Osteoblast (primary cell): ENCODE measurements at places on chromosomes 12 and 14. TPM values are rescaled to one million over a fixed set of nuclear protein-coding genes. Genes with fewer than 3 reads are reported as not detected.
A peak's percentile ranks its signal among the peaks of the same experiment; 100 is the strongest.

GRCh38 chr14:102255401-102256190 is 49.4 kb downstream of the MOK start:
- peak; percentile 83 for DNase-seq

DNA sequence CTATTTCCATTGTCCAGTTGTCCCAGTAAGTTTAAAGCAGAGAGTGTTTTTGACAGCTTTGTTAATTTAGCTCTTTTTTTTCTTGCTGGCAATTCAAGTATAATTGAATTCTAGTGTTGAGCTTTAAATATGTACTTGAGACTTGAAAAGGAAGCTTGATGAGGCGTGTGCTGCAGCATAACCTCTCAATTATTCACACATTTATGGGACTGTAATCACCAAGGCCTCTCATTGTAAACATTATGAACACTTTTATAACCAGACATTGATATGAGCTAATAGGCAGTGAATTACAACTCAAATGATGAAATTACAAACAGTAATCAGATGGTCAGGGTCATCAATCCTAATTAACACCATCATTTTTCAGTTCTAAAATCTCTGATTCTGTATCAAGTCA is 378.0 kb upstream of the DDHD1 start:
- no peak for DNase-seq

GRCh38 chr12:56601503-56601902 is 28.6 kb downstream of the BAZ2A start:
- DNase-seq, result no peak

GRCh38 chr12:1917172-1918070 is 1.0 kb downstream of the CACNA2D4 start:
- DNase-seq, result peak; percentile 49

DNA sequence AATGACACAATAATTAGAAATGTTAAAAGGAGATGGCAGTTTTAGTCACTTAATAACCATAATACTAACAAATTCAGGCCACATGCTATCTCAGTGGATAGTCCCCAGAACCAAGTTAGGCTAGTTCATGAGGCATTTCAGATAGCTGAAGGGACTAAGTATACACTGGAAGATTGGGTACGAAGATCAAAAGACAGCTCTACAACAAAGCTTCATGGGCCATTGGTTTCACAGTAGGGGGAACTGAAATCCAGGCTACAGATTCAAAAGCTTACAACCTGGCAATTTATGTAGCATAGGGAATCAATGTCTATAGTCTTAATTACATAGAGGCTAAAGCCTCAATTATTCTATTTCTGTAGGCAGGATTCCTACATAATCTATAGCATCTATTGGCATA is 343.0 kb downstream of the RGS6 start:
- no peak for DNase-seq

DNA sequence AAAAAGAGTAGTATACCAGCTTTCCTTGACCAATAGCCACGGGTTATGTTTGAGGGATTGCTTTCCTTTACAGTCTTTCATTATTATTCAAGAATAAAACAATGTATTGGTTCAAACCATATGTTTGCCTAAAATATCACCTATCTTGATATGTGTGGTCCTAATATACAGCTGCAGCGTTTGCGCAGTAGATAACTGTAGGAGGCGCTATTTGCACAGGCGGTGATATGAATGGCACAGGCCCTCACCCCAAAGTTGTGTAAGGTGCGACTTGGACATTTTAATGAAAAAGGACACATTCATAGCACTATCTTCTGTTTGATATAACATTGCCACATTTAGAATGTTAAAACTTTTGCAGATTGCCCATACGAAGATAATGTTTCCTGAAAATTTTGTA is 298.4 kb downstream of the TRHDE start:
- DNase-seq, result no peak

DNA sequence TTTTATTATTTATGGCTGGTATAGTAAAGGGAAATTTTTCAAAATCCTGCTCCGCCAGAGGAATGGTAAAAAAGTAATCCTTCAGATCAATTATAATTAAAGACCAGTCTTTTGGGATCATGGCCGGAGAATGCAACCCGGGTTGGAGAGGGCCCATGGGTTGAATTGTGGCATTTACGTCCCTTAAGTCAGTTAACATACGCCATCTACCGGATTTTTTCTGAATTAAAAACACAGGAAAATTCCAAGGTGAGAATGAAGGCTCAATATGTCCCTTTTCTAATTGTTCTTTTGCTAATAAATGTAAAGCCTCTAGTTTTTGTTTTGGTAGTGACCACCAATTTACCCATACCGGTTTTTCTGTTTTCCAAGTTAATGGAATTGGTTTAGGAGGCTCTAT is 602.8 kb downstream of the ALG10 start:
- no peak for DNase-seq

GRCh38 chr14:36905272-36905888 is 243.7 kb downstream of the PAX9 start:
- DNase-seq, result no peak

GRCh38 chr12:111434680-111435338 is 29.1 kb downstream of the SH2B3 start:
- peak; percentile 76 for DNase-seq

The MYRFL gene
- total RNA-seq, result not detected in 2 replicates

The RNASE3 gene
- total RNA-seq, result not detected in 2 replicates

The ENDOU gene
- not detected in 2 replicates for total RNA-seq

The PDZRN4 gene
- total RNA-seq, result not detected in 2 replicates

The KLRF1 gene
- total RNA-seq, result not detected in 2 replicates

The CFAP54 gene
- 2.2 and 3.2 TPM in 2 replicates for total RNA-seq

The SP1 gene
- total RNA-seq, result 50.3 and 56.0 TPM in 2 replicates
